Upper lobe of right lung (tissue), 1 donor: ENCODE measurements at places on chromosomes 1 and 21. TPM values are rescaled to one million over a fixed set of nuclear protein-coding genes. Genes with fewer than 3 reads are reported as not detected.

GRCh38 chr1:201142849-201143725, 11.2 kb downstream of the TMEM9 start:
- peak; percentile 53 for DNase-seq

GRCh38 chr1:244349581-244350001, 102.1 kb downstream of the ADSS2 start:
- DNase-seq = no peak

- no peak for DNase-seq
Observed at GRCh38 chr21:32089766-32090165, 189.1 kb downstream of the MIS18A start.

CD55 gene
- total RNA-seq = 512 TPM

GRCh38 chr1:116508984-116509980, 61.5 kb downstream of the CD58 start:
- no peak for DNase-seq

GRCh38 chr21:35044128-35044527, 5.0 kb downstream of the RUNX1 start:
- no peak for DNase-seq

- DNase-seq = no peak
Observed at GRCh38 chr1:172245788-172246187, 174.7 kb upstream of the C1orf105 start.

- no peak for DNase-seq
Observed at GRCh38 chr1:208962867-208963266, 620.6 kb upstream of the CAMK1G start.

GRCh38 chr21:35232545-35233176, 183.6 kb upstream of the RUNX1 start:
- no peak for DNase-seq

HPDL gene
- total RNA-seq = not detected

GRCh38 chr1:71081697-71082080, 854 bp upstream of the ZRANB2 start:
- peak; percentile 65 for DNase-seq

DNA sequence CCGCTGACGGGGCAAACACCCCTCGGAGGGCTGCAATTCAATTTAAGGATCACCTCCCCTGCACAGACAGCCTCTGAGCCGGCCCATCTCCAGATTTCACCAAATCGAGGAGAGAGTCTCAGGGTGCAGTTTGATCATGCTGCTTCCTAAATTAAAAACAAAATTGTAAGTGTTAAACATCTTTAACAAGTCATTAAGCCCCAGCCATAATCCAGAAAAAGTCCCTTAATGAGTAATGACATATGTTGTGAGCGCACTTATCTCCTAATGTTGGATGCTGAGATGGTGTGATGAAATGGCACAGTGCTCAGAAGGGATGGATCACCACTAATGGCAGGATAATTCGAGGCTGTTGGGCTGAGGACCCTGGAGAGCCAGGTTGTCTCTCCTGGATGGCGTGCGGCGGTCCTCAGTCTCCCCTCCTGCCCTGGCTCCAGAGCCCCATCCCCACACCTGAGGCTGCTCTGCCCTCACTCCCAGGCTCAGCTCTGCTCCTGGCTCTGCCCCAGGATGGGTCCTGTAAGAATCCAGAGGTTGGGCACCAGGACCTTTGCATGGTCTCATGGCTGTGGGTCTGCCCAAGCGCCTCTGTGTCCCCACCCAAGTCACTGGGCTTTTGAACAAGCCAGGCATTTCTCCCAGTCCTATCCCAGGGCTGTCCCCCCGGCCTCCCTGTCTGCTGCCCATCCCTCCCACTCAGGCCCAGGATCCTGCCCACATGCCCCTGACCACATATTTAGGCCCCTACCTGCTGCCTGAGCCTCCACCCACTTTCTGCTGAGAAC, 224.4 kb upstream of the POU3F1 start:
- no peak for DNase-seq

GRCh38 chr1:31984419-31985347, 29.0 kb upstream of the KHDRBS1 start:
- DNase-seq = no peak

ZBTB37 gene
- total RNA-seq = 14.7 TPM

GRCh38 chr1:41641475-41641814, 157.0 kb upstream of the EDN2 start:
- DNase-seq = peak; percentile 15

DNA sequence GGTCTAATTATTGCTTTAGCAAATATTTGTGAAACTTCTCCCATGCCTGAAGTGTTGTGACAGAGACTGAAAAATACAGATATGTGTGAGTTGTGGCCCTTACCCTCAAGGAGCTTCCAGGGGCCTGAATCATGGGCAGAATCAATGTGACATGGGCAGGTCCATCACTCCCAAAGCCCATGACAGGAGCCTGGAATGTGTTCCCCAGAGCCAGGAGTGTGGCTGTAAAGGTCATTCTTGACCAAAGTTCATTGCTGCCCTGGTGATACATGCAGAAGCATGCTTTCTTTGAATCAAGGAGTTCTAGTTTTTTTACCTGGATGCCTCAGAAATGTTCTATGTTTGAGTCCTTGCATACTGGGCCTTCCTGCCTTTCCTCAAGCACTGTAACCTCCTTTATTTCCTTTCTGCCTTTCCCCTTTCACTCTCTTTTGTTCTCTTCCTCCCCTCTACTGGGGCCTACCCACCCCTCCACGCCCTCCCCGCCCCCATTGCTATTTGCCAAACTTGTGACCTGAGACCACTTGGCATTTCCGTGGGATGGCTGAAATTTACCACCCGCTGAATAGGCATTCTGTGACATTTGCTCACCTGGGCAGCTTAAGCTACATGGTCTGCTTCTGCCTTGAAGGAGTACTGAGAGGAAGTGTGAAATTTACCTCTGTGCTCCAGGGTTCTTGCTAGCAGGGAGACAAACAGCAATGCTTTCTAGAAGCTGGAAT, 19.7 kb downstream of the PBX1 start:
- no peak for DNase-seq

DNA sequence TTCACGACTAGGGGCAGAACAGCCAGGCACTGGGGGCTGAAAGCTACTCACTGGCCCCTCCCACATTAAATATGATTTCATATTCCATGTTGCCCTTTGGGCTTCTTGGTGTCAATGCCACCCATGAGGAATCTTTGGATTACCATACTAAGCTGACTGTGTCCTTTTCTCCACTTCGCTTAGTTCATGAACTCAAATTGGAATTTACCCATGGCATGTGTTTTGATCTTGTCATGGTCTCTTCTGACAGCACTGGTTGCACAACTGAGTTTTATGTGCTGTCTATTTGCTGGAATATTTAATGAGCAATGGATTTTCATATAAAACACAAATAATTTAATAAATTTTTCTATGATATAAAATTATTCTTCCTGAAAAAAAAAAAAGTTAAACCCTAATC, 59.2 kb downstream of the SERBP1 start:
- no peak for DNase-seq

DNA sequence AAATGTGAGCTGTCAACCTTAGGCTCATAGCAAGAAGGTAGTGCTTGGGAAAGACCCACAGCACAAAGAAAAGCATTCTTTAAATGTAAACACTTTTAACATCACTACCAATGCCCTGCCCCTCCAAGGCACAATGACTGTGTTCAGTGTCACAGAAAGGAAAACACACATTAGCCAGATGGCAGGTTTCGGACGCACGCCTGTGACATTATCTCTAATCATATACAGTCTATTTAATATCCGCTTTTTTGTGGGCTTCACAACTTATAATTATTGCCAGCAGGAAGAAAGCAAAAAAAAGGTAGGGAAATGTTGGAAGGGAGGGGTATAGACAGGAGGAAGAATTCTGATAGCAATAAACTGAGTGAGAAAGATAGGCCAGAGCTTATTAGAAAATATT, 112.4 kb upstream of the BEND5 start:
- no peak for DNase-seq

DNA sequence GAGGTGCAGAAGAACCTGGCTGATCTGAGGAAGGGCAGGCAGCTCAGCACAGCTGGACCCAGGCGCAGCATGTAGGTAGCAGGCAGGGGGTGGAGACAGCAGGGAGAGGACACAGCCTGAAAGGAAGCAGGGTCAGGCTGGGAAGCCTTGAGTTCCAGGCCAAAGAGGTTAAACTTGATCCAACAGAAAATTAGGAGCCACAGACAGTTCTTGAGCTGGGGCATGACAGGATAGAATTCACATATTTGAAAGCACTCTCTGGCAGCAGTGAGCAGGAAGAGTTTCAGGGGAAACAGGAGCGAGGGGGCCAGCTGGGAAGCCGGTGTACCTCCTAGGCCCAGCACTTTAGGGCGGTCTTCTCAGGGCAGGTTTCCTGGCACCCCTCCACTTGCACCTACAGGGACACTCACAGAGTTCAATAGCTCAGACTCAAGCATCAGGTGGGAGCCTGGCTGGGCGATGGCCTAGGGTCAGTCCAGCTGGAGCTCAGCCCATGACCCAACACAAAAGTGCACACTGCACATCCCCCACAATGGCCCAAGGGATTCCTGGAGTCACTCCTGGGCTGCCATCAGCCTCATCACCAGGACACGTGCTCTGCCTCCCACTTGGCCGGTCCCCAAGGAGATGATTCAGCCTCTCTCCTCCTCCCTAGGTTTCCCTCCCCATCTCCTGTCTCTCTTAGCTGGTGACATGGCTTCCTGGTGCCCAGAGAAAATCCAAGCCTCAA, 22.7 kb downstream of the MATN1 start:
- no peak for DNase-seq

GRCh38 chr1:180503280-180503862, 994 bp upstream of the ACBD6 start:
- DNase-seq = no peak

- no peak for DNase-seq
Observed at GRCh38 chr1:101376121-101377083, 139.6 kb downstream of the S1PR1 start.

DNA sequence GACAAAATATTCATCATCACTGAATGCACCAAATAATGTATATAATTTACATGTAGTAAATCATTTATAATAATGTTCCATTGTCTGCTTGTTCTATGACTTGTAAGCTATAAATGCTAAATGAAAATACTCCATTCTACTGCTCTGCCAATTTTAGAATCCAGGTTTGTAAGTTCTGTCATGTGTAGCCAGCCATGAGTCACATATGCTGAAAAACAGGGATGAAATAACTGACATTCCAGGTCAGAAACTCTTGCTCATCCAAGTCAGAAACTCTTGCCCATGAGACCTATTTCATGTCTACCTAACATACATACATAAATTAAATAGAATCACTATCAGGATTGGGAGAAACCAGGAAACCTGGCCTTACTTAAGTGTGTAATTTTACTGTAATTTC, 95.6 kb downstream of the ASH1L start:
- DNase-seq = no peak

DNA sequence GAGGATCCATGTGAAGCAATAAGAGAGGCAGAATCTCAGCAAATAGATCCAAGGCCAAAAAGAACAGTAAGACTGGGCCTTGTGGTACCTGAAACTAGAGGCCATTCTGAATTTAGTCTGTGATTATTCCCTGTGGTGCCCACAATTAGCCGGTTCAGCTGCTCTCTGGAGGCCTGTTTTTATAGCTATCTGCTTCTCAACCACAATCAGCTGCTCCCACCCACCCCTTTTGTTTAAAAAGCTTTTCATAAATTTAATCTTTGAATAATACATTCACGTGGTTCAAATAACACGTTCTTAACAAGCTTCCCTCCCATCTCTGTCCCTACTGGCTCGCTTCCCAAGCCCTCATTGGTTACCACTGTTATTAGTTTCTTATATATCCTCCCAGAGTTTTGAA, 18.0 kb downstream of the UBE2T start:
- no peak for DNase-seq

DUSP23 gene
- total RNA-seq = 71.1 TPM

DNA sequence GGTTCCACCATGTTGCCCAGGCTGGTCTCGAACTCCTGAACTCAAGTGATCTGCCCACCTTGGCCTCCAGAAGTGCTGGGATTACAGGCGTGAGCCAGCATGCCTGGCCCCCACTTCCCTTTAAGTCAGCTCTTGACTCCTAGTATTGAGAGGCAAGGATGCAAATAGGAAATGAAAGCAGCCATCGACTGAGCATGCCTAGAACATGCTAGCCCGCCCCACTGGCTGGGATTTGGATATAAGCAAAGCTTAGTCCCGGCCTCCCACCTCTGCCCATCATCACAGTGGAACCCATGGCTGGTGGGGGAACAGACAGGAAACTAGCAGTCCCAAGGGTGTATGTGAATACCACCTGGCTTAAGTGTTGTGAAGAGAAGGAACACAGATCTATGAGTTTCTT, 10.5 kb downstream of the C1orf167 start:
- no peak for DNase-seq

GRCh38 chr1:27475720-27476119, 14.2 kb downstream of the WASF2 start:
- DNase-seq = no peak

DNA sequence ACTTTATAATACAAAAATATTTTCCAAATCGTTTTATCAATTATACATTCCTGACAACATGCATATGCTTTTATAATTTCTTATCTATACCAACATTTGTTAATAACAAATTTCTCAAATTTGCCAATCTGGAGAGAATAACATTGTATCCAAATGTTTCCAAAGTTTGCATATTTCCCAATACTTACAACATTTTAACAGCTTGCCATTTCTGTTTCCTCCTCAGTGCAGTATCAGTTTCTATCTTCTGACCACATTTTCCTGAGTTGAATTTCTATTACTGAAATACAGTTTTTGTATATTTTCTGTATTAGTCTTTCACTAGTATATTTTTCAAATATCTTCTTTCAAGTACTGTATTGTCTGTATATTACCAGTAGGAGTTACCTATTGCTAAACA, 1594.3 kb downstream of the PLA2G4A start:
- no peak for DNase-seq

DNA sequence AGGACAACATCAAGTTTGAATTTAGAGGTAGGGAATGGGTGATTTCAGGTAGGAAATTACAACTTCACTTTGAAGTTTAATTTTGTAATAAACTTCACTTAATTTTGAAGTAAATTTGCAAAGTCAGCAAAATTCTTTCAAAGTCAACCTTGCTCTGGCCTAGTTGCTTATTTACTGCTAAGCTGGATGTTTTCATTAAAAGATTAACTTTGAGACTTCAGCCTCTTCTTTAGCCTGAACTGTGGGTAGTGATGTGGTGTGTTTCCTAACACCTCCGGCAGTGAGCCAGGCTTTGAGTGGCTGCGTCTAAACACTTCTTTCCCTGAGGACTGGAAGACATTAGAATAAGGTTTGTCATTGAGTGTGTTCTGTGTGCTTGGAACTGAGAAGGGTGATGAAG, at the start of gene HAO2:
HAO2 (plus strand) TSS at position 232 of the 400 bp plus-strand sequence. CDS start 12,301 bp downstream, outside the sequence.
- peak; percentile 72 for DNase-seq

GRCh38 chr1:41678111-41678878, 193.8 kb upstream of the EDN2 start:
- peak; percentile 61 for DNase-seq

- DNase-seq = no peak
Observed at GRCh38 chr1:177048314-177049069, 116.0 kb downstream of the ASTN1 start.

OR10J4 gene
- total RNA-seq = not detected
